ENCODE measurements at places on chromosomes 6 and 20.
A peak's percentile ranks its signal among the peaks of the same experiment; 100 is the strongest.

DNA sequence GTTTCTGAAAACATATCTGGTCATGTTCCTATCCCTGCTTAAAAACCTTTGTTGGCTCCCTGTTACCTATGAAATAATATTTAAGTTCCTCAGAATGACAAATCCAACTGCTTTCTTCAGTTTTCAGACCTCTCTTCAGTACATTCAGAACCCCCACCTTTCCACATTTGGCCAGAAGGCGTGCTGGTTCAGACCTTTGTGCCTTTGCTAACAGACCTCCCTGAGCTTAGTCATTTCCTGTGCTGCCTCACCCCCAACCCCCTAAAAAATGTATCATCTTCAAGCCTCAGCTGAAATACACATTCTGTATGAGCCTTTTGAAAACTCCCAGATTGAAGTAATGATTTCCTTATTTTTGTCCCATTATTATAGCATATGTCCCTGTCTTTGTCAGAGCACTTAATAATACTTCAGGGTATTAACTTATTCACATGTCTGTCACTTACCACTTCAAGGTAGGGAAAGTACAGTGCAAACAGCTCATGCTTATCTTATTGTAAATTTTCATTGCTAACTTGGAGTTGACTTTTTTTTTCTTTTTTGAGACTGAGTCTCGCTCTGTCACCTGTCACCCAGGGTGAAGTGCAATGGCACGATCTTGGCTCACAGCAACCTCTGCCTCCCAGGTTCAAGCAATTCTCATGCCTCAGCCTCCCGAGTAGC, 19.7 kb downstream of the FAM217A start:
- no peak for DNase-seq

DNA sequence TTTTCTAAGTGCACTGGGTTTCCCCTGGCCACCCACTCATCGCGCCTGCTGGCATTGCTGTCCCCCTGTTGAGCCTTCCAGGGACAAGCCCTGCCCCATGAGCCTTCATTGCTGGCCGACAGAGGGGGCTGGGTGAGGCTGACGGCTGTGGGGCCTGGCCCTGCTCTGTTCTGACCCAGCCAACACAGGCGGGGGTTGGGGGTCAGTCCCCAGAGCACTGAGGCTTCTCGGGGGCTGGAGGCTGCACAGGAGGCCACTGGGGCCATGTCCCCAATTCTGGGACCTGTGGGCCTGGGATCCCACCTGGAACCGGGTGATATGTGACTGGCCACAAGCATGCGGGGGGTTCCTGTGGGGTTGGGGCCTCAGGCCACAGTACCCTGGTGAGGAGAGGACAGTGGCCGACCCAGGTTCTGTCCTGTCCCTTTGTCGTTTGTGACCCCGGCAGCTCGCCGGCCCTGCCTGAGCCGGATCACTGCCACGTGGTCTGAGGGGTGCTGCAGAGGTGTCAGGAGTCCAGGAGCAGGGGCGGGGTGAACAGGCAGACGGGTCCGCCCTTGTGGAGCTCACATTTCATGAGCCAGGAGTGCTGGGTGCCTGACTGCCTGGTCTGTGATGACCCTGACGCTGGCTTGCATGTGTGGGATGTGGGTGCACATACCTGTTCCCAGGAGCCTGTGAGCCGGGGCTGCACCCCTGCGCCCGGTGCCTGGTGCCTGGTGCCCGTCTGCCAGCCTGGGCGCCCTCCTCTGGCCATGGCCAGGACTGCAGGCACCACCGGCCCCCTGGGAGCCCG, 2.1 kb upstream of the COL20A1 start:
- peak; percentile 68 for DNase-seq

DNA sequence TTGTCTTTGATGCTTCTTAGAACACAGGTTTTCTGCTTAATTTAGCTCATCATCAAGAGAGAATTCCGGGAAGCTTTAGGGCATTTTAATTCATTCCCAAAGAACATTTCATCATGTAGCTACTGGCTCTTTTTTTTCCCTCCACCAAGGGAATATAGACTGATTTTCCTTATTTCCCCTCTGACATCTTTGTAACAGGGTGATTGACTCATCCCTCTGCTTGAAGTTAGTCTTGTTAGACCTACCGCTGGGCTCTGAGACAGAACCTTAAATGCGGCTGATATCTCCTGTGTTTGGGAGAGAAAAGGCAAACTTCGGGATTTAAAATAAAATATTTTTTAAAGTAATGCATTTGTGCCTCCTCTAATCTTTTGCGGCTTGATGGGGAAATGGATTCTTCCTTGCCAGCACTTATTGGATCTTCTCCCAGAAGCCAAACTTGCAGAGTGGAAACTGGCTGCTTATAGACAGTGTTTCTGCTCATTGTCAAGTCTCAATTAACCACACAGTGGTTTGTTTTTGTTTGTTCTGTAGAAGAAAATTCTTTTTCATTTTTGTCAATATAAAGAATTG, 272.7 kb upstream of the PLCB4 start:
- no peak for DNase-seq

- DNase-seq: no peak
Measured at GRCh38 chr20:7608250-7608649, 332.0 kb downstream of the HAO1 start.

- no peak for DNase-seq
Measured at GRCh38 chr6:20444786-20445271, 43.1 kb downstream of the E2F3 start.

DNA sequence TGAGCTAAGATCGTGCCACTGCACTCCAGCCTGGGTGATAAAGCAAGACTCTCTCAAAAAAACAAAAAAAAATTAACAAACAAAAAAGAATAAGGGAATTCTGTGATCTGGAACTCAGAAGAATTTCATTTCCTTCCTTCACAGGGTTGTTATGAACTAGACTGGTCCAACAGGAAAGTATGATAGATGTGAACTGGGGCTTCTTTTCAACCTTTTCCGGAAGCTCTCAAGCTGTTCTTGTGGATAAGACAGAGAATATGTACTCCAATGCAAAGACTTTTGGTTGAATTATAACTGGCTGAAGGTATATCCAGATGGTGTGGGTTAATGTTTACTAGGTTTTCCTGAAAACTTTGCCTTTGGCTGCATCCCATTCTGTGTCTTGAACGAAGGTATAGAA, 5.3 kb downstream of the RNF8 start:
- DNase-seq: no peak

All from RPMI8226 (cell line).